HEK293T (cell line): ENCODE measurements at places on chromosomes 12 and 14.

- no peak for DNase-seq
Observed at GRCh38 chr12:66881386-66881785, 202.5 kb upstream of the GRIP1 start.

DNA sequence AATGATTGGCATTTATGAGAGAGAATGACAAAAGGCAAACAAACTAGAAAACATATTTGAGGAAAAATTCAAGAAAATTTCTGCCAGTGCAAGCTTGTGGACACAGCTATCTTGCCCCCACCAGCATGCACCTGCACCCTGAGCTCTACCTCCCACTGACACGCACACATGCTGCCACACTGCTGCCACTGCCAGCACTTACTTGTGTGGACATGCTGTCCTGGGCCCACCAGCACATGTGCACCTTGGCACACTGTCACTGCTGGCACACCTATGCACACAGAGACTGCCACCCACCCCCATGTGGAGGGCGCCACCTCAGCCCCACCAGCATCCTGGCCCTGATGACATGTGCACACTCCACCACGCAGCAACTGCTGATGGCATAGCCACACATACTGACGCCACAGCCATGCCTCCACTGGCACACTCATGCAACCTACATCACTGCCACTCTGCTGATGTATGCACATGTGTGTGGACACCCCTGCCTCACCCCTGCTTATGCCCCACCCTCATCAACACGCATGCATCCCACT is 475.0 kb downstream of the SOX5 start:
- no peak for DNase-seq

DNA sequence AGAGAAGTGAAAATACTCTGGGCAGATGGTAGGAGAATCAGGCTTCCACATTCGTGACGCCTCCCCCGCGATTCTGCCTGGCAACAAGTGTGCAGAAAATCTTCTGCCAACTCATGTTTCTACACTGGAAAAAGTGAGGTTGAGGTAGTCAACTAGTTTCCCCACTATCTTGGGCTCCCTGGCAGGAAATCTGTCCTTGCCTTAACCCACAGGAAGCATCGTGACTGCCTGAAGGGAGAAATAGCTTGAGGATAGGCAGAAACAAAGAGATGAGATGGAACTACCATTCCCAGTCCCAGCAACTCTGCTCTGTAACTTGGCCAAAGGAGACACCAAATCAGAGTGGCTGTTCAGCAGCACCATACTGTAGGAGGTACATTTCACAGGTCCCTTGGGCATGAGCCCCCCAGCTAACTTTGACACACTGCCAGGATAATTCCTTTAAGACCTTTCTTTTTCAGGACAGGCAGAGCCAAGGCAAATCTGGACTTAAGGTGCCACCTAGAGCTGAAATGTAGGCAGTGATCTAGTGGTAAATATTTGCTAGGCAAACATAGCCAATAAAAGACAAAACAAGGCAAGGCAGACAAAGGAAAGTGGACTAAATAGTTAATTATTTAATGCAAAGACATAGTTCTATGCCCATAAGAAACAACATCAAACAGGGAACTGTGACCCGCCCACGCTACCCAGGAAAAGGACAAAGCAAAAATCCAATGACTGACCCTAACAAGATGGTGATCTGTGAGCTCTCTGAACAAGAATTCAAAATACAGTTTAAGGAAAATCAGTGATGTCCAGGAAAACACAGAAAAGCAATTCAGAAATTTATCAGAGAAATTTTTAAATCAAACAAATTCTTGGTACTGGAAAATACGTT is 205.1 kb downstream of the PTPRO start:
- no peak for DNase-seq

DNA sequence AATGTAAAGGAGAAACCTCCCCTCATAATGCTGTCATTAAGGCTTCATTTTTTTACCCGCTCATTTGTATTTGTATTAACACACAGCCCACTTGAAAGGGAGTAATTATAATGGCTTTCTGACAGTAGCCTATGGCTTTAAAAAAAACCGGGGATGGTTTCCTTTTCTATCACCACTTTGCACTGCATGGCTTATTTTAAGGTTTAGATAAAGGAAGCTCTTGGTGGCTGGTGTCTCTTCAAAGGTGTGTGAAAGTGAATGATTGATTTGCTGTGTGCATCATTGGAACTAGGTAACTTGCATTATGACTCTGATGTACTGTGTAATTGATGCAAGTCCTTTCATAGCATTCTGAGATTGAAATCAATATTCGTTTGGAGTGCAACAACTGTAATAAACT is 80.7 kb downstream of the NPAS3 start:
- DNase-seq = no peak

GRCh38 chr12:12786706-12787601 is 1.5 kb downstream of the APOLD1 start:
- DNase-seq = peak; percentile 96

DNA sequence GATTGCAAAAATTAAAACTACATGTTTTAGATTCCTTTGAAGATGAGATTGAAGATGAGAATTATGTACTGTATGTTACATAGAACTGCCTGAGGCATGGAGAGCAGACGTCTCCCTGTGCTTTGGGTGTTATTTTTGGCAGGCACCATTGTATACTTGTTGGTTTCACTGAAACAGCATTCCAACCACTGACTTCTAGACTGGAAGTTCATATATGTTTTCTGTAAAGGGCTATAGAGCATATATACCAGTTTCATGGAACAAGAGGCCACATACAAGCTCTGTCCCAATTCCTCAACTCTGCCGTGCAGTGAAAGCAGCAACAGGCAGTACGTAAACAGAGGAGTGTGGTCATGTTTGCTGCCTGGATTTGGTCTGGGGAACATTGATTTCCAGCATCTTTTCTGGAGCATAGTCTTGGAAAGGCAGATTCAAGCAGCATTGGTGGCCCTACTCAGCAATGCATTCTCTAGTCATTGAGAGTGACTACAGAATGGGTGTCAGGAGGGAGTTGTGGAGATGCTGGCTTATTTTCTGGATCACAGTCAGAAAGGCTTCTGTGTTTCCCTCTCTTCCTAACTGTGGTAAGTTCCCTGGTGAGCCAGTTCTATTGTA is 57.6 kb upstream of the CNTN1 start:
- DNase-seq = no peak

DNA sequence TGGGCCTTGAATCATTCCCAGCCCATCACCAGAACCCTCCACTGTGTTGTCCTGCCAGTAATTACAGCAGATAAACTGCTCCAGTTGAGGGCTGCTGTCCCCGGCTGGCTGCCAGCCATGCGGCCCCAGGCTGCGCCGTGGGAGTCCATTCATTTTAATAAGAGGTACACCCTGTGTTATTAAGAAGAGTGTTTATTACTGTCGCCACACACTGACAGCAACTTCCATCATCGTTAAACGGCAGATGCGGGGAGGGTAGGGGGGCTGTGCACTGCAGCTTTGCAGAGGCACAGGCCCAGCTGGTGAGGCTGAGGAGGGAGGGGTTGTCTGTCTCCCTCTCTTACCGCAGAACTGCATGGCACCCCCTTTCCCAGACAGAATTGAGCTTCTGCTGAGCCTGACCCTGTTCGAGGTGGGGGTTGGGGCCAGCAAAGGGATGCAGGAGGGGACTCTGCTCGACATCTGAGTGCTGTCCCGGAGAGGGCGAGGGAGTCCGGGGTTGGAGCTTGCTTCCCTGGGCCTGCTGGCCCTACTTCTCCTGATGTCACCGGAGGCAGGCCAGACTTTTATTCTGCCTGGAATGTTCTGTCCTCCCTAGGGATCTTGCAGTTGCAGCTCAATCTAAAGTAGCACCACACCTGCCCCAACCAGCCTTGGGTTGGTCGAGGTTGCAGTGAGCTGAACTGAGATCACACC is 33.8 kb upstream of the GPATCH2L start:
- no peak for DNase-seq

DNA sequence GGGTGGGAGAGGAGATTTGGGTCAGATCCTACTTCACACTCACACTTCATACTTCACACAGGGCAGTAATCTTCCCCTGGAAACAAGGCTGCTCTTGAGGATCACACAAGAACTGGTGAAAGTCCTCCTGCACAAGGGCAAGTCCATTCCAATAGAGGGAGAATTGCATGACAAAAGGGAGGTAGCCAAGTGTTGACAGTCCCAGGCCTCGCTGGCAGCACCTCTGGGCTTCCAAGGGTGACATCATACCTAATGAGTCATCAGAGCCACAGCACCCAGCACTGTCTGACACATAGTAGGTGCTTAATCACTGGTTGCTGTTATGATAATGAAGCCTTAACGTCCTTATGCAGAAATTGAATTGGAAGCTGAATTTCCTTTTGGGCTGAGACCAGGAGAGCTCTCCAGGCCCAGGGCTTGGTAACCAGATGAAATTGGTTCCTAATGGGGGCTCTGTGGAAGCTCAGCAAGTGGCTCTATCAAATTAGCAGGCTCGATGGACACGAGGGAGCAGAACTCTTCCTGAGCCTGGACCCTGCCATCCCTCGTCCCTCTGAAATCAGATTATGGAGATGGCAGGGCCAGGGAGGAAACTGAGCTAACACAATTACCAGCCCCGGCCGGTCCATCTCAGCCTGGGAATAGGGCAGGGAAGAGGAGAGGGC is 58.8 kb upstream of the ACTN1 start:
- no peak for DNase-seq

DNA sequence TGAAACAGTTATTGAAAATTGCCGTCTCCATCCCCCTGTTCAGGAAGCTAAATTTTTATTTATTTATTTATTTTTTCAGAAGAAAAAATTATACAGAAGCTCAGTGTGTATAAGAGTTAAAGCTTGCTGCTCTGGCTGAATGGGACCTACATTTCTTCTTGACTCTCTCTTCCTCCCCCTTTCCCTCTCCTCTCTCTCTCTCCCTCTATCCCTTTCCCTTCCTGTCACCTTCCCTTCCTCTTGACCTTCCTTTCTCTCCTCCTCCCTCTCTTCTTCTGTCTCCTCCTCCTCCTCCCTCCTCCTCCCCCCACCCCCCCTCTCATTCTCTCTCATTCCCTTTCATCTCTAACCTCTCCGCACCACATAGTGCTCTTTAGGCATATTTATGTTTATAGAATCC is 39.1 kb downstream of the APAF1 start:
- no peak for DNase-seq

DNA sequence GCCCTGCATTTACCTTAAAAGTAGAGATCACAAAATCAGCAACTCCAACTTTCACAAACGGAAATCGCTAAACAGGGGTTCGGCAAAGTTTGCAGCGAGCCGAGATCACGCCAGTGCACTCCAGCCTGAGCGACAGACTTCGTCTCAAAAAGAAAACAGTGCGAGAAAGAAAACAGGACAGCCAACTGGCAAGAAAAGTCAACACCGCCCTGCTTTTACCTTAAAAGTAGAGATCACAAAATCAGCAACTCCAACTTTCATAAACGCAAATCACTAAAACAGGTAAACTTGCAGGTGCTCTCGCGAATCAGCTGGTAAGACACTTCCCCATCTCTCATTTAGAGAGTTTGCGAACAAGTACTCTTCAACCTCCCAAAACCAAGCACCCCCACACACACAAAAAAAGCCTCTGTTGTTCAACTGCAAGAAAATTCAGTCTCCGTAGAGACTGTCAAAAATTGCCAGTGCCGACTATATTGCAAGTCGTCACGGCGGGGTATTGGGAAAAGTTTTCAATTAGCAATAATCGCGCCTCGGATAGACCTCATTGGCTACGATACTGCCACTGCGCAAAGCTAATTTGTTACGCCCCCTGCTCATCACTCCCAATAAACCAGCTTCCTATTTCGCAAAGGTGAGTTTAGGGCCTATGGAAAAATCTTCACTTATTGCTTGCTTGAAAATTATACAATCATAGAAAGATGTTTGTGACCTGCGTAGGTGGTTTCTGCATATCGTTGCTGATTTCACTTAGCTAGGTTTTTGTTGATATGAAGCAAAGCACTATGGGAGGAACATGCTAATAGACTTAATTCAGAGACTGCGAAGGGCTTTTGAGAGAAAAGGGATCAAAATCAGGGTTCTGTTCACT is at the start of gene RNU4-1:
TSS of gene RNU4-1 (minus strand) at position 577 of the 871 bp plus-strand sequence.
- peak; percentile 30 for DNase-seq

GRCh38 chr12:47079468-47079980 is at the start of the genes AMIGO2 and PCED1B:
Gene AMIGO2, minus strand, starts transcription at chr12:47079959. Its CDS starts 957 bp downstream, at chr12:47079002.
Gene PCED1B, plus strand, starts transcription at chr12:47079621. Its CDS starts 155,443 bp downstream, at chr12:47235064.
- DNase-seq = peak; percentile 49

DNA sequence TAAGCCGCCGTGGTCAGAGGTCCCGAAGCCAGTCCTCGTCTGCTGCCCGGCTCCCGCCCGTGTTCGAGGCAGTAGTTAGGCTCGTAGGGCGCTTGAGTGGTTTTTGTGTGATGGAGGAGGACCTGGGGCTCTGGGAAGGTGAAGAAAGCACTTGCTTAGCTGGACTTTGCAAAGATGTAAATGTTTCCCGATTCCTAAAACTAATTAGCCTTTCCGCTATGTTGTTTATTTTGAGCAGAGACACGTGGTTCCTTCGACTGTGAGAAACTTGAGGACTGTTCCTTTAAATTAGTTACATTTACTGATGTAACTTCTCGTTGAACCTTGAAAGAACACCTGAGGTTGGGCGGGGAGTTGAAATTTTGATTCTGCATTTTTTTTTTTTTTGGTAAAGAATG is 33.9 kb downstream of the MIA2 start:
- no peak for DNase-seq

DNA sequence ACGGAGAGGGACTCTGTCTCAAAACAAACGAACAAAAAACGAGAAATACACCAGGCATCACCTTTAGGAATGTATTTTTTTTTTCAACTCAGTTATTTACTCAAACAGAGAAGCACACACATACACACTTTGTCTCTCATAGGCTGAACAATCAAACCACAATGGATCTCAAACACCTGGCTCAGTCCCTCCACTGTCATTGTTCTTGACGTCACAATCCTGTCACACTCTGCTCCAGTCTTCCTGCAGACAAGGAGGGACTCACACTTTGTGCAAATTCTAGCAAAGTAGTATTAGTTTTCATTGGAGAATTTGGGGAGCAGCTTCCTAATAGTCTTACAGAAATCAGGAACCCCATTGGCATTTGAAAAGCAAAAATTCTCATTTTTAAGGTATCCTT is 727.8 kb downstream of the BCL11B start:
- DNase-seq = no peak

- DNase-seq = no peak
Observed at GRCh38 chr14:94517248-94517640, 8.0 kb upstream of the SERPINA12 start.

DNA sequence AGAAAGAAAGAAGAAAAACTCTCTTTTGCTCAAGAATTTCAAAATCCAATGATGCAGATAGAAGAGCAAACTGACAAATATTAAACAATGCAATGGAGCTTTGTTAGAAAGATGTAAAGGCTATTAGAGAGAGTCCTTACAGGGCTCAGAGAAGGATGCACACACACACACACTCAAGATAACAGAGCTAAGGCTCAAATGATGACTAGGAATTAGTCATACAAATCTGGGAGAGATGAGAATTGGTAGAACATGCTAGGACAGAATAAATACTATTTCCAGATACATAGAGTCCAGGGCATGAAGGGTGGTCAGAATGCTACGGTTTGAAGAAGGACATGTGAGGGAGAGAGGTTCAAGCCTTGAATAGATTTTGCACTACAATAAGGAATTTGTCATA is 650.1 kb upstream of the MDGA2 start:
- DNase-seq = no peak

GRCh38 chr12:54421175-54421878 is 2.3 kb upstream of the ITGA5 start:
- DNase-seq = no peak

DNA sequence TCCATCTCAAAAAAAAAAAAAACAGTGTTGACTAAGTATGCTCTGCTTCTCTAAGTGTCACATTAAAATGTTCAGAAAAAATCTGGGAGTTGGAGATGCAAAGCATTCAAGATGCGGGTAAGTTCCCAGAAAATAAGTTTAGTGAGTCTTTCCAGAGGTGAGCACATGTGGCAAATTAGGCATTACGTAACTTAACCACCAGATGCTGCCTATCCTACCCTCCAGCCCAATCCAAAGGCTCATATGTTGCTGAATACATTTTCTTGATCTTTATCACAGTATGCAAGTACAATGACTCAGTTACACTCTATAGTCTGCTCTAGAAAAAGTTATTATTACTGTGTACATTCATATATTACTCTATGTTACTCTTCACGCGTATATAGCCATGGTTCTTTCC is 3.6 kb downstream of the SLC2A14 start:
- DNase-seq = no peak
